ENCODE measurements at places on chromosomes 16 and 17.
A peak's percentile ranks its signal among the peaks of the same experiment; 100 is the strongest.

- DNase-seq = peak; percentile 69
Measured at GRCh38 chr16:24041834-24042631, 206.2 kb downstream of the PRKCB start.

DNA sequence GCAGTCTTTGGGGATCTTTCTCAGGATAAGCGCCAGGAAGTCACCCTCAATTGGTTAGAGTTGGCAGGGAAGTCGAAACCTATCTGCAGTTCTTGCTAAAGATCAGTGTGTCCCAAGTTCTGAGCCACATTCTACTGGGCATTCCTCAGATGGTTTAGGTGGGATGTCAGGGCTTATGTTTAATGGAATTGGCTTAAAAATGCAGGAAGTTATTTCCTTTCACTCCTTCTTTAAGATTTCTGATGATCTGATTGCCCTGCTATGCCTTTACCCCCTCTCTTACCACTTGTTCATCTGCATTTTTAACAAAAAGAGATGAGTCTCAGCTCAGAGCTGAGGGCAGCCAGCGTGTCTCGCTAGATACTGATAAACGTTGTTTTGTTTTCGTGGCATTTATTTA is 30.8 kb downstream of the FOXL1 start:
- no peak for DNase-seq

- no peak for DNase-seq
Measured at GRCh38 chr16:57676553-57677085, 8.5 kb downstream of the ADGRG3 start.

- no peak for DNase-seq
Measured at GRCh38 chr17:78729641-78730040, 52.4 kb downstream of the CYTH1 start.

GRCh38 chr17:15465045-15465701 is 2.2 kb downstream of the CDRT4 start:
- no peak for DNase-seq

GRCh38 chr16:80372341-80372740 is 168.5 kb upstream of the DYNLRB2 start:
- no peak for DNase-seq

DNA sequence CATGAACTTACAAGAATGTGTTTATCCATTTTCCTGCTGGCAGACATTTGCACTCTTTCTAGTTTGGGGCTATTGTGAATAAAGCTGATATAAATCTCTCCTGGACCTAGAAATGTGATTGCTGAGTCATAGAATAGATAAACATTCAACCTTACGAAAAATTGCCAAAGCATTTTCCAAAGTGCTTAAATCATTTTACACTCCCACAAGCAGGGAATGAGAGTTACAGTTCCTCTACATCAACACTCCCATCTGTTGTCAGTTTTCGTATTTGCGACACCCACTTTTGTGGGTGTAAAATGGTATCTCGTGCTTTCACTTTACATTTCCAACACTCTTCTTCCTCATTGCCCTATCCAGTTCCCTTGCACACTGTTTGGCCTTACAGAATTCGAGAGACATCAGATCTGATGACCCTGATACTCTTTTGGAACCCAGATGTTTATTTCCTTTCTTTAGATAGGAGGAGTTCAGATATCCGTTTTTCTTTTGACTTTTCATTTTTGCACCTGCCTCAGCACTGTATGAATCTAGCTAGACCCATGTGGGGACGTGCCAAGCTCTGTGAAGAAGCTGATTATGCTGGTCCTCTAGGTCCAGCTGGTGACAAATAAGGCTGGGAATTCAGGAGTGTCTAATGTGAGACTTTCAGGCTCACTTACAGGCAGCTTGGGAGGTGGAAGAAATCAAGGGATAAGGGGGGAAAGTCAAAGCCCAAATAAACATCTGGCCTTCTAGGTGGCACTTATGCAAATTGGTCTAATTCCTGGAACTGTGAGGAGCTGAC is 14.0 kb downstream of the SOX9 start:
- DNase-seq = no peak

- no peak for DNase-seq
Measured at GRCh38 chr17:6599364-6599763, 41.1 kb downstream of the KIAA0753 start.

DNA sequence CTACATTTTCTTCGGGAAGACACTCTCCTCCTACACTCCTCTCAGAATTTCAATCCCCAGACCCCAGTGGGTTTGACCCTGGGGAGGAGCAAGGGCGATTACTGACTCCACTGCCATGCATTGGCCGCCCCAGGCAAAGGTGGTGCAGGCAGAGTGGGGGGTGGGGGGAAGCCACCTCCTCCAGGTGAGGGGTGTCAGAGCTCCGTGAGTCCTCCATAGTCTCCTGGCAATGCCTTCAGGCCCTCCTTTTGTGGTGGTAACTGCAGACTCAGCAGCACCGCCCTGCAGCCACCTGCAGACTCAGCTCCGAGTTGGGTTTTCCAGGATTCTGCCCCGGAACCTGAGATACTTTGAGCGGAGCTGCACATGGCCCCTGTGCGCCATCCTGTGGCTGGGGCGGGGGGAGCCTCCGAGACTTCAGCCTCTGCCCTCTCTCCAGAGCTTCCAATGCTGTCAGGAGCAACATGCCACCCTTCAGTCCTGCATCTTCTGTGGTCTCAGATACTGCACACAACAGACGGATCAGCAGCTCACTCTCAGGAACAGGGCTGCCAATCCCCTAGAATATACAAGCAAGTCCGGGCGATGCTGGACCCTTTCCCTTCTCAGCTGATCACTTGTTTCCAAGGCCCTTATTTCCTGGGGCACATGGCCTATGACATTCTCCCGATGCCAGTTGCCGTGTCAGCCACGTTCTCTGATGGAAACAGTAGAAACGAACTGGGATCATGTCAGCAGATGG is 2.4 kb upstream of the SLC47A2 start:
- DNase-seq = no peak

DNA sequence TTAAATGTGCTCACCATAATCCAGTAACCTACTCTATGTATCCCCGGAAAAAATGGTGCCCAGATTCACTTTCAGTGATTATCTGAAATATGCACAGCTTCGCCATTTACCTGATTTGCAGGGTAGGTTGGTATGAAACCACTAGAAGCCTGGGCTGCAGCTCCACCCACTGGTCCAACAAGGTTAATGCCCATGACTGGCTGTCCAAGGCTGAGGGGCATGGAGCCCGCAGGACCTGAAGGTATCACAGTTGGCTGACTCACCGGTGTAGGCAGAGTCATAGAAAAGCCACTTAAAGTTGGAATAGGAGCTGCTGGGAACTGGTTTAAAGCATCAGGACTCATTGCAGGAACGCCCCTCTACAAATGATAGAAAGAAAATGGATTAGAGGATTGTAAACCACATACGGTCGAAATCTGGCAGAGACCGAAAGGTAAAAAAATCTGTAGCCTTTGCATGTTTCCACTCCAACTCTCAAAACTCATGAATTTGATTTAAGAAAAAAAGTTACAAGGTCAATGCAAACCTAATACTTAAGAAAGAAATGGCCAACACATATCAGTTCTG is 38.6 kb downstream of the SYNRG start:
- DNase-seq = peak; percentile 9

GRCh38 chr16:53370827-53371226 is 63.4 kb upstream of the RBL2 start:
- DNase-seq = no peak

DNA sequence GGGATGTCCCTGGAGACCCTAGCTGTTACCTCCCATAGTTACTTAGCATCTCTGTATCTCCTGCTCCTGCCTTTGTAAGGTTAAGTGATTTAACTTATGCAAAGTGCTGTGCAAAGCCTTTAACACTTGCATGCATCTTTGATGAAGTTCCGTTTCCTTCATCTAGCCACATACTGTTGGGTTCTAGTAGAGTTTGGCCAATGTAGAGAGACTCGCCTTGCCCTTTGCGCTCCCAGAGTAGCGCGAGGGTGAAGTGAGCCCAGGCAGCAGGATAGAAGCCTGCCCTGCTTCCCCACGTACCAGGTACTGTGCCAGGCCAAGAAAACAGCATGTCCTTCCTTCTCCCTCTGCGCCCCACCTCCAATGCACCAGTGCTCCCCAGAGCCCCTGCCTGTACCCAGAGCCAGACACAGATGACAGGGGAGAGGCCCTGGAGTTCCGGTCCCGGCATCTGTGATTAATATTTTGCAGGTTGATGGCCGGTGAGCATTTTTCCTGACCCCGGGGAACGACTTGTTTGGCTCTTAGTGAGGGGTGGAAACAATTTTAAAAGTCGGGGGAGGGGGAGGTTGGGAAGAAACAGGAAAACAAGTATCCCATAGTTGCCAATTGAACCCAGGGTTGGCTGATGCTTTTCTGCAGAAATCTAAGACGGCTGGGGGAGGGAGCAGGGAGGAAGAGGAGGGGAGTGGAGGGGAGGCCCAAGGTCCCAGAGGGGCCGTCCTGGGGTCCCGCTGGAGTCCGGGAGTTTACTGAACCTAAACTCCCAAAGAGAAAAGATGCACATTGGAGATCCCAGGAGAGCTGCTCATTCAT is 13.1 kb upstream of the CDC42EP4 start:
- no peak for DNase-seq

DNA sequence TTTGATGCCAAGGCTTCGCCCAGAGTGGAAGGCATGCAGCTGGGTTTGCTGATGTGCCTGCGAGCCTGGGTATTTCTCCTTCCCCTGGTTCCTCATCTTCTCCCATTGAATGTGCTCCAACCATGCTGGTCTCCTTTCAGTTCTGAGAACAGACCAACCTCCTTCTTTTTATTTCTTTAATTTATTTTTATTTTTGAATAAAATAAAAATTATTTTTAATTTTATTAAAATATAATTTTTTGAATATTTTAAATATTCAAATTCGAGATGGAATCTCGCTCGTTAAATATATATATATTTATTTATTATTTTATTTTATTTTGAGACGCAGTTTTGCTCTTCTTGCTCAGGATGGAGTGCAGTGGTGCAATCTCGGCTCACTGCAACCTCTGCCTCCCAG is 30.2 kb upstream of the GPRC5B start:
- no peak for DNase-seq

DNA sequence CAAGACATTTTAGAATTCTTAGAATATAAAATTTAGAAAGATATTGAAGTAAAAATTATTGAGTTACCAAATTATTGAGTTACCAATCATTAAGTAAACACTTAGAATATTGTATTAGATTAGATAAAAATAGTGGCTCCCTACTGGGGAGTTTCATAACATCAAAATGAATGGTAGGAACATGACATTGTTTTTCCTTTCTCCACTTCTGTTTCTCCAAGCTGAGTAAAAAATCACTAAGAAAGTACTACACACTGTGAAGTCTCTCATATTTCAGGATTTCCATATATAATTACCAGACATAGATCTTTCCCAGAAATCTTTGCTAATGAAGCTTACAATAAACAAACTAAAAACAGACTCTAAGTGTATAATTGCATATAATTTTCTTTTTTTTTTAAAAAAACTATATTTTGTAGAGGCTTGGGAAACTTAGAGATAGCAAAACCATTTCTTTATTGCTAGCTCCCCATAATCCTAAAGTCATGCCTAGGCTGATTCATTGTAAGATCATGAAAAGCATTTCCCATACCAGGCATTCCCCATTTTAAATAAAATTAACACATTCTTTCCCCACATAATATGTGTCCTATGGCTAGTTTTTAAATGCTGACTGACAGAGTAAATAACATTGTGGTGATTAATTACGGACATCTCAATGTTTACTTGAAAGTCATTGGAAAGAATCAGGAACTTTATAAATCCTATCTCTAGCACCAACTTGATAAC is 1408.7 kb upstream of the GOT2 start:
- no peak for DNase-seq

DNA sequence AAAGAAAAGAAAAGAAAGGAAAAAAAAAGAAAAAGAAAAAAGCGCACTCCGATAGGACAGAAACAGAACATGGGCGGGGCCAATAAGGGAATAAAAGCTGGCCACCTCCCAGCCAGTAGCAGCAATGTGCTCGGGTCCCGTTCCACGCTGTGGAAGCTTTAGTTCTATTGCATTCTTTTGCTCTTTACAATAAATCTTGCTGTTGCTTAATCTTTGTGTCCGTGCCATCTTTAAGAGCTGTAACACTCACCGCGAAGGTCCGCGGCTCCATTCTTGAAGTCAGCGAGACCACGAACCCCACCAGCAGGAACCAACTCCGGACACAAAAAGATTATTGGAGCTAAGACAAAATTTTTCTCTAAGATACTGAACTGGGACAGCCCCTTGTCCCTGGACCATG is 3.1 kb upstream of the ARL5C start:
- no peak for DNase-seq

- DNase-seq = no peak
Measured at GRCh38 chr16:57998486-57998885, 2.0 kb downstream of the ZNF319 start.

DNA sequence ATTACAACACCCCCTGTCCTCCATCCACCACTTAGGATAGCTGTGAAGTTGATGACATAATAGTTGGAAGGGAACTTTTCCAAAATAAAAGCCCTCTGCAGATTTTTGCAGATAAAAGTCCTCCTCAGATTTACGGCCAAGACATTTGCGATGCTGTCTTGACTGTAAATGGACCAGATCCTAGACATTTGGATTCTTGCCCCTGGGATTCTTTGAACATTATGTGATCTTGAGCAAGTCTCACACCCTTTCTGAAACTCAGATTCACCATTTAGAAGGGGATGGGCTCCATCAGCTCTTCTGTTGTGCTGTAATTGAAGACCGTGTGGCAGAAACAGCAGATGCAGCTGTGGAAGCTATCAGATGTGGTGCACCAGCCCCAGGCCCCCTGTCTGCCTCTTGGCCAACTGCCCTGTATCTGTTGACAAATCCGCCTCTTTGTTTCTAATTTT is 153.9 kb upstream of the CACNG3 start:
- no peak for DNase-seq

GRCh38 chr16:85557971-85558657 is 55.0 kb upstream of the GSE1 start:
- no peak for DNase-seq

- DNase-seq = no peak
Measured at GRCh38 chr16:63385714-63386432, 1349.6 kb upstream of the CDH8 start.

DNA sequence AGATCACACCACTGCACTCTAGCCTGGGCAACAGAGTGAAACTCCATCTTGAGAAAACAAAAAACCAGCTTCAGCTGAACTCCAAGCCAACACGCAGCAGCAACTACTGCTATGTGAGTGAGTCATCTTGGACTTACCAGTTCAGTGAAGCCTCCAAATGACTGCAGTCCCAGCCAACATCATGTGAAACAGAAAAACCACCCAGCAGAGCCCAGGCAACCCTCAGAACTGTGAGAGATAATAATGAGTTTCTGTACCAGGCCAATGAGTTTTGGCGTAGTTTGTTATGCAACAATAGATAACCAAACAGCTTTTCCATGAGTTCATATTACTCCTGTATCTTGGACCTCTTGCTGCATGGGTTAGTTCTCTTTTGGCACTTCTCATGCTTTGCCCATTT is 23.3 kb downstream of the PHF12 start:
- no peak for DNase-seq
